ENCODE measurements at places on chromosomes 11 and 22.

DNA sequence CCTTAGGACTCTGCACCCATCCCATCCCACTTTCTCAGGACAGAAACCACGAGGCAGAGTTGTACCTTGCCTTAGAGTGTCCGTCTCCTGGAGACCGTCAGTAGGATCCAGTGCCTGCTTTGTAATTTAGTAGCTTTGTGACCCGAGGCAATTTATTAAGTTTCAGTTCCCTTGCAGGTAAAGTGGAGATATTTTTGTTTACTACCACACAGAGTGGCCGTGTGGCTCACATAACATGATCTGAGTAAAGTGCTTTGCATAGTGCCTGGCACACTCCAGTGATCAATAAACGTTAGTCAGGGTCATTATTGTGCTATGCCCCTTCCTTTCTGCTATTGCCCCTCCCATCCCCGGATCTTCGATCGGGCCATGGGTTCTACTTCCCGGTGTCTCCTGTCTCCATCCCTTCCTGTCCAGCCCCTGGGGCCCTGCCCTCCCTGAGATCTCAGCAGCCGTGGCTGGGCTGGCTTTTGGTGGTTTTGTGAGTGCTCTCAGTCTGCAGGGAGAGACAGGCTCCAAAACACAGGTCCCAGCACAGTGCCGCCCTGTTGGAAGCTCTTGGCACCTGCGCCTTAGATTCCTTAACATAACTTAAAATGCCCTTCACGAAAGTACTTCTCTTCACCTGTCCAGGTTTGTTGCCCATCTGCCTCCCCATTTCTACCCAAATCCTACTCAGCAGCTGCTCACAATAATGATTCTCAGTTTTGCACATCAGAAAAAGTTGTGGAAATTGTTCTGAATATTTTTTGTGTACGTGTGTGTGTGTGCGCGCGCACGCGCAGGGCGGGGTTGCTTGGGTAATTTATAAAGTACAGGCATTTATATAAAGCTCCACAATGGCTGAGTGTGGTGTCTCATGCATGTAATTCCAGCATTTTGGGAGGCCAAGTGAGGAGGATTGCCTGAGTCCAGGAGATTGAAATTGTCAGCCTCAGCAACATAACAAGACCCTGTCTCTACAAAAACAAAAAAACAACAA, 753.7 kb downstream of the NTM start:
- no peak for DNase-seq

GRCh38 chr11:43690929-43691725, 10.6 kb downstream of the HSD17B12 start:
- DNase-seq = no peak

DNA sequence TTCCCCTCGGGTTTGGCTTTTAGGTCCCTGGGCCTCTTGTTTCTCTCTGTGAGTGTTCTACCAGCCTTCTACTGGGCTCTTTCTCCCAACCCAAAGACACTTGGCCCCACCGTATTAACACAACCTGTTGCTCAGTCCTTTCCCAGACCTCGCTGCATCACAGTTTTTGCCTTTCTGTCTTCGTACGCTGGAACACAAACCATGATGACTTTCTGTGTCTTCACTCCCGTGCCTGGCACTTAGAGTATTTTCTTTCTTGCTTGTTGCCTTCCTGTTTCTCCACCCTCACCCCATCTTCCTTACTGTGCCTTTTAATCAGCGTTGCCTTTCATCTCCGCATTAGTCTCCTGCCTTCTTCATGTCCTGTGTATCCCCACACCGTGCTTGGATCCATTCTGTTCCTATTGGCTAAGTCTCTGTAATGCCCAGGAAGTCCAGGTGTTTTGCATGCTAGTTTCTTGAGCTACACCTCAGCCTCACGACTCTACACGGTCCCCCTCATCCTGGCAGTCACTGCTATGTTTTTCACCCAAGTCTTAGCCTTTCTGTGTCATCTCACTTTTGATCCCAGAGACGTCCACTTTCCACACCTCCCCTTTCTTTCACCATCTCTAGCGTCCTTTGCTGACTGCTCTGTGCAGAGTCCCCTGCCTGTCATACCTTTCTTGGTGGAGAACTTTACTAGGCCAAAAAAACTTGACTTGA, 1.6 kb downstream of the MARK2 start:
- no peak for DNase-seq

GRCh38 chr11:68264244-68264643, 7.5 kb downstream of the C11orf24 start:
- DNase-seq = no peak

- DNase-seq = no peak
Observed at GRCh38 chr22:30354644-30355043, 2.0 kb downstream of the SF3A1 start.

- DNase-seq = no peak
Observed at GRCh38 chr22:43088627-43088983, 586 bp downstream of the TTLL1 start.

DNA sequence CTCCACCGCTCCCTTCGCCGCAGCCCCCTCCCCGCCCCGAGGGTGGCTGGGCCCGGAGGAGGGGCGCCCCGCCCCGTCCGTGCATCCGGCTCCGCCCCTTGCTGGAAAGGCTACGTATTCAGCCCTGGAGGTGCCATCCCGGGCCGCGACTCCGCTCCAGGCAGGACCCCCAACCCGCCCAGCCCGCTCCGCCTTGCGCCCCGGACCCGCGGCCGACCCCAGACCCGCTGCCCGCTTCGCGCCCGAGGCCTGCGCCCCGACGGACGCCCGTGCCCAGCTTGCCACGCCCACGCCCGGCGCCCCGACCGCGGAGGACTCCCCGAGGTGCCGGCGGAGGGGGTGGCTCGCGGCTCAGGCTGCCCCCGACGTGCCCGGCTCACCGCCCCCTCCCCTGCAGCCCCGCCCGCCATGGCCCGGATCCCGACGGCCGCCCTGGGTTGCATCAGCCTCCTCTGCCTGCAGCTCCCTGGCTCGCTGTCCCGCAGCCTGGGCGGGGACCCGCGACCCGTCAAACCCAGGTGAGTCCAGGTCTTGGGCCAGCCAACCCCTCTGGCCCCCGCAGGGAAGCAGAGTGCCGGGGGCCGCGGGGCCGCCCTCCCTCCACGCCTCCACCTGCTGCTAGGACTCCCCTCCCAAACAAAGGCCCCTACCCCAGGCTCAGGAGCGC, at the start of gene ADM2:
Gene ADM2 (plus strand): TSS at position 104 of the 667 bp plus-strand sequence. CDS start 305 bp downstream, at position 409.
- no peak for DNase-seq

GRCh38 chr11:130874396-130874795, 41.9 kb downstream of the SNX19 start:
- no peak for DNase-seq

GRCh38 chr22:26095256-26095956, 73.9 kb upstream of the SEZ6L start:
- DNase-seq = no peak

GRCh38 chr22:24736526-24737053, 37.9 kb downstream of the PIWIL3 start:
- DNase-seq = no peak

- DNase-seq = no peak
Observed at GRCh38 chr22:25027959-25028840, 75.7 kb downstream of the KIAA1671 start.

GRCh38 chr11:66192181-66192863, 76.1 kb upstream of the RAB1B start:
- DNase-seq = no peak

Measured in muscle of arm (tissue), 14 donors.